ENCODE measurements at places on chromosomes 11 and 22. TPM values are rescaled to one million over a fixed set of nuclear protein-coding genes. Genes with fewer than 3 reads are reported as not detected.
A peak's percentile ranks its signal among the peaks of the same experiment; 100 is the strongest.

DNA sequence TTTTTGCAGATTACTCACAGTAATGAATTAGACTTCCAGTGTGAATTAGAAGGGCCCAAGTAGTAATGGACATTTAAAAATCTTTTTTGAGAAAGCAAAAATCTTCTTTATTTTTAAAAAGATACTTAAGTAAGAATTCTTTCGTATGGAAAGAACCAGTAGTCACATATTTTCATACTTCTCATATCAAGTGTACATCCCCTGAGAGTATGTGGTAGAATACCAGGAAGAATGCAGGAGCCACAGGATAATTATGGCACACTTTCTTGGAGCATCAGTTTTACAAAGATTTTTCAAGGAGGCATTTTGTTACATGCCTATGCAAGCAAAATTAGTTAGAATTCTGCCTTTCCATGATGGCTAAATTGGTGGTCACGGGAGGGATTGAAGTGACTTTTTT lies 28.1 kb downstream of the POLD3 start:
- no peak for DNase-seq

DNA sequence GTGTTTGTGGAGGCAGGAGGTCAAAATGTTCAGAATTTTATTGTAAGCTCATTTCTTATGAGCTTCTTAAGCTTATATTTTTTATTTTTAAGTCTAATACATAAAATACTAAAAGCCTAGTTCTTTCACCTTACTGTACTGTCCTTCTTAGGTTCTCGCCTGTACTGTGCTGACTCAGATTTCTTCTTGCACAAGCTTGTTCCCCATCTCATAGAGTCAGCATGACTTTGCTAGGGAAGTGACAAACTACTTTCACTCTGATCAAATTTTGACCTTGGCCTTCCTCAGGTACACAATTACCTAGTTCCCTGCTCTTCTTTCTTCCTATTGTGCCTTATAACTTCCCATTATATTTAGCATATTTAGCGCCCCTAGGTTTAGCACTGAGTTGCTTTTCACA lies 81.5 kb downstream of the STK33 start:
- no peak for DNase-seq

Gene OR52E8
- not detected for total RNA-seq

DNA sequence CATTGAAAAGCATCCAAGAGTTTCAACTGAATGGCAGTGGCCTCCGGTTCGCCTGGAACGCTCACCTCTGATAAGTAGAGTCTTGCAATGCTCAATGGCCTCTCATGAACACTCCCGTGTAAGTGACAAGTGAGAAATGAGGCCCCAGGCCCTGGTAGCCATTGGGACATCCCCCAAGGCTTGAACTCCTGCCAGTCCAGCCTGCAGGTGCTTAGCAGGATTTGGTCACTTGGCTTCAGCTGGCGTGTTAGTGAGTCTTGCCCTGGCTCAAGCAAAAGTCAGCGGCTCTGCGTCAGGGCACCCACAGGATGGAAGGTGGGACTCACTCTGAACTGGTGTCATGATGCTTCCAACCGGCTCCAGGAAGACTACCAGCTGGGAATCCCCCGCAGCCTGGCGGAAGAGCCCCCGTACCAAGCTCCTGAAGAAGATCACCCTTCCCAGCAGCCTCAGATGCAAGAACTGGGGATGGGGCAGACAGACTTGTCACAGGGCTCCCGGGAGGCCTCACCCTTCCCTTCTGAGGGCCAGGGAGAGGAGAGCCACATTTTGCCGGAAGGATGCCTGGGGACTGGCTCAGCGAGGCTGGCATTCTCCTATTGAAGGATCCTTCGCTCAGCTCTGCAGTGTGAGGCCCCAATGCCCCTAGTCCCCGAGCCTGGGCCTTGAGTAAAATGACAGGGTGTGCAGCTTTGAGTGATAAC lies 19.3 kb downstream of the MB start:
- no peak for DNase-seq

Gene FXYD2
- total RNA-seq = 0.74 TPM

Gene FHIP1B
- 15.1 TPM for total RNA-seq

Gene ANKK1
- total RNA-seq = not detected

GRCh38 chr22:46150655-46151477 lies 540 bp downstream of the PPARA start:
- peak; percentile 31 for DNase-seq

Gene FAM180B
- total RNA-seq = not detected

DNA sequence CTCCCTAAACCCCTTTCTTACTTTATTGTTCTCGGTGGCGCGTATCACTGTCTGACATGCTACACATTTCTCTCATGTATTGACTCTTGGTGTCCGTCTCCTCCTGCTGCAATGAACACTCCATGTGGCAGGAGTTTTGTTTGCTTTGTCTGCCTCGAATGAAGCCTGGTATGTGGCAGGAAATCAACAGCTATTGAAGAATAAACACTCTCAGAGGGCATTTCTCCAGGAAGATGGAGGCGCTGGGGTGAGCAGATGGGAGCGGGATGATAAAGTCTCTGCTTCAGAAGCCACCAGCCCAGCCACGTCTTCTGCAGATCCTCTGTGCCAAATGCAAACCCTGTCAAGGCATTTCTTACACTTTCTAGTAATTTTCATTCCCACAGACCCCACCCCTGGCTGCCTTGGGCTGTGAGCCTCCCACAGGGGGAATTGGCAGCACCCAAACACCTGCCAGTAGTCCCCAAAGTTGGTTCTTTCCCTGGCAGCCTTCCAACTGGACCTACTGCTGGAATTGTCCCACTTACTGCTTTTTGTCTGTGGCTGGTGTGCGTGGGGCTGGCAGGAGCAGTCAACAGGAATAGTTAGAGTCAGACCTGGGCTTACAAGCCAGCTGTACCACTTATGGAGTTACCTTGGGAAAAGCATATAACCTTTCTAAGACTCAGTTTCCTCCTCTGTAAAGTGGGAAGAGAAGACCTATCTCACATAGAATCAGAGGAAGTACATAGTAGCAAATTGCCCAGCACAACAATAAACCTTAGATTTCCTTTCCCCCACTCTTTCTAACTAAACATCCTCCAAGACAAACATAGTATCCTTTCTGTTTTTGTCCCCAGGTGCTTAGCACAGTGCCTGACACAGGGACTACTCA lies 13.3 kb upstream of the IL10RA start:
- DNase-seq = peak; percentile 50

DNA sequence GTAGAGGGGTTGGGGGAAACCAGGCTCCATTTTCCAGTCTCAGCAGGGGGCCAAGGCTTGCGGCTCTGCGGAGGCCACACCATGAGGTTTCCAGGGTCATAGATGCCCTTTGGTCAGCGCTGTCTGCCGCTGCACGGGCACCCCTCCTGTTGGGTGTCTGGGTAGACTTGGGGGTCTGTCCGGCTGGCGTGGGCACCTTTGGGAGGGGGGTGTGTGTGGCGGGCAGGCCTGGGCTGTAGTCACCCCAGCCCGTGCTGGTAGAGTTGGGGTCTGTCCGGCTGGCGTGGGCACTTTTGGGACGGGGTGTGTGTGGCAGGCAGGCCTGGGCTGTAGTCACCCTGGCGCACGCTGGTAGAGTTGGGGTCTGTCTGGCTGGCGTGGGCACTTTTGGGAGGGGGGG lies 18.6 kb downstream of the LSP1 start:
- no peak for DNase-seq

DNA sequence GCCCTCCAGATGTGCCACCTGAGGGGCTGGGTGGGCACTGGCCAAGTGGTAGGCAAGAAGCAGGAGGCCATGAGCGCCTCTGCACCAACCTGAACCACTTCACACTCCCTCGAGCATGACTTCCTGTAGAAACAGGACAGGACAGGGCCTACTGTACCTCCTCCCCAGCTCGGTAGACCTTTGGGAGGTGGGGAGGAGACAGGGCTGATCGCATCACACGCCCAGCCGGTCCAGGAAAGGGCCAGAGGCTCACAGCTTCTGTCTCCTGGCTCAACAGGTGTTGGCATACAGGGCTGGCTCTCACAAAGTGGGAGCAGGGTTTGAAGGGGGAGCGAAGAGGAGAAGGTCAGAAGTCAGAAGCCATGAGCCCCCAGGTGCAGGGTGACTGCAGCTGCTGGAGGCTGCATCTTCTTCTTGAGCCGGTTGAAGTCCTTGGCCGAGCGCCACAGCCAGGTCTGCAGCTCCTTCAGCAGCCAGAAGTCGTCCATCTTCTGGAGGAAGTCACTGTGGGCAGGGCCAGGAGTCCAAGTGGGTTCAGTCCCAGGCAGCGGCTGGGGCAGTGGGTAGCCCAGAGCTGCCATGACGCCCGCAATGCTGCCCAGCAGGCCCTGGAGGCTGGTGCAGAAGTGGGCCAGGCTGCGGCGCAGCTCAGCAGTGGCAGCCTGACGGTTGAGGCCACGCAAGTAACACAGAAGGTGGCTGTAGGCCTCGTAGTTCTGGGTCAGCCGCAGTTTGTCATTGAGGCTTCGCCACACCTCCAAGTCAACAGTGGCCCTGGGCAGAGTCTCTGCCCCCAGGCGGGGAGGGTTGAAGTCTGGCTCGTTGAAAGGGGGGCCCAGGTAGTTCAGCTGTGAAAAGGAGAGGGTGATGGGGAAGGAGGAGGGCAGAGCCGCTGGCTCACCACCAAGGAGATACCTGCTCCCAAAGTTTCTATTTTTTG lies 8.3 kb downstream of the CLCF1 start:
- no peak for DNase-seq

- no peak for DNase-seq
Measured at GRCh38 chr11:72975778-72976521, 161.7 kb downstream of the ATG16L2 start.

DNA sequence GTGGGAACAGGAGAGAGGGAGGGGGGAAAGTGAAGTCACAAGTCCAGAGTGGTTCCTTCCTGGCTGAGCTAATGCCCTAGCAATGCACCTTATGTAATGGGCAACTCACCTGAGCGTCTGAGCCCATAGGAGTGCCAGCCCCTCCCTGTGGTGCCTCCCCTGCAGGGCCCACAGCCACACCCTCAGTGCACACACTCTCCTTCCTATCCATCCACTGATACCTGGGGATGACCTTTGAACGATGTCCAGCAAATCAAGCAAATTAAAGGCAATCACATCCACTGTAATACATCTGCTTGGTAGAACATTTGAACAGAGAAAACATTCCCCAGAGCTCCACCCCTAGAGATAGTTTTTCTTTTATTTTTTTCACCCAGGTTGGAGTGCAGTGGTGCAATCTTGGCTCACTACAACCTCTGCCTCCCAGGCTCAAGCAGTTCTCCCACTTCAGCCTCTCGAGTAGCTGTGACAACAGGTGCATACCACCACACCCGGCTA lies 19.6 kb upstream of the MICAL2 start:
- no peak for DNase-seq

DNA sequence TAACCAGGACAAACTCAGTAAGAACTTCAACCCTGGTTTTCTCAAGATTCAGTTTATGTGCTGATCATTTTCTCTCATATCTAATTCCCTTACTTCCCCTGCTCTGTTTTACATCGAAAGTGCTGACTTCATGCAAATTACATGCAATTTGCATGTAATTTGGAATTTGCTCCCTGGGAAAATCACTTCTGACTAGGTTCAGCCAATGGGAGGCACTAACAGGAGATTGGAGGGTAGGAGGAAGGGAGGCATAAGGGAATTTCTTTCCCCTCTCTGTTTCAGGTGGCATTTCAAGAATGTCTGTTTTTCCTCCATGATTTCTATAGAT lies 363.3 kb upstream of the CCDC90B start:
- DNase-seq = no peak

GRCh38 chr11:19253153-19253745 lies 12.5 kb upstream of the E2F8 start:
- DNase-seq = peak; percentile 43

Gene MCHR1
- not detected for total RNA-seq

DNA sequence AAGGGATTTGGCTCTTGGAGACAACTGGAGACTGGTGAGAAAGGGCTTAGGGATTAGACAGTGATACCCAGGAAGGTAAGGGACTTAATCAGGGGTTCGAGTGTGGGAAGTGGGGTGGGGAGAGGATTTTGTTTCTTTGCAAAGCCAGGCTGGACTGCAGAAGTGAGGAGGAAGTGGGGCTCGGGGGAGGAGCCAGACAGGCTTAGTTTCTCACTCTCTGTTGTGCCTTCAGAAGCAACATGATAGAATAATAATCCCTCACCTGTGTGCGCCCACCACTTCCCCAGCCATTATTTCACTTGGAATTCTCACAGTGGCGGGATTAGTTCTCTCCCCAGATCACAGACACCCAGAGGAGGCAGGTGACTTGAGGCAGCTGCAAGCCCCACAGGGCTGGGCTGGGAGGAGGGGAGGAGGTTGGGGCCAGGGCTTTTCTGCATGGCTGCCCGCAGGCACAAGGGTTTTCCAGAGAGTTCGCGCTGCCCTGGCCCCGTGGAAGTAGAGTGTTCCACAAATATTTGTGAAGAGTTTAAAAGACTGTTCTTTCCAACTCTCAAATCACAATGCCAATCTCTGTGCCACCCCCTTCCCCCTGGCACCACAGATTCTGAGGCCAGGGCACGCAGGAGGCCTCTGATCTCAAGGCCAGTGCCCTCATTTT lies 4.0 kb upstream of the SEC14L2 start:
- no peak for DNase-seq

DNA sequence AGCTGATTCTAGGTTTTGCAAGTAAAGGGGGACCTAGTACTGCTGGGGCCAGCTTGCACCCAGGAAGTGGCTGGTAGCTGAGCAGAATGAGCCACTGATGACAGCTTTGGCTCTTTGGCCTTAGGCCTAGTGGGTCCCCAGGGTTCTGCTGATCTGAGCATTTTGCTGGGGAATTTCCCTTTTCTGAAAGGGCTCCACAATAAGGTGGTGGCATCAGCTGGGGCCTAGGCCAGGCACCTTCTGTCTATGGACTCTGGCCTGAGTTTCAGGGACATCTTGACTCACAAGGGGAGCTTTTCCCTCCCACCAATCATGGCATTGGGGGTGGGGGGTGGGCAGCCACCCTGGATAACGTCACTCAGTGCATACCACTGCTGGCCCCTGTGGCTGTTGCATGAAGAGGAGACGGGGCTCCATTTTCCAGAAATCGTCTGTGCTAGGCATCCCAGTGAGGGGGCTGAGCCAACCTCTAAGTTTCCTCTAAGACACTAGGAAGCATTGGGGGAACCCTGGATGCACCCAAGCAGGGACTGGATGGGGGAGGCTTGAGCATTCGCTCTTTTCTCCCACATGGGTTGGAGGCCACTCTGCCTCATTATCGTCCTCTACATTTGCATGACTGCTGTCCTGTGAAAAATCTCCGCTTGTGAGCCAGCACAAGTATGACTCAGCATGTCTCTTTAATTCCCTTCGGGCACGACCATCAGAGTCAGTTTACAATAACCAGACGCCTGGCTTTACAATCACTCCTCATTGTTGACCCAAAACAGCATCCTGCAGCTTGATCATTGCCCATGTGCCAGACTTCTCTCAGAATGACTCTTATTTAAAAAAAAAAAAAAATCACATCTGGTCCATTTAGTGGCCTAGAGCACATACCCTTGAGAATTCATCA lies 145.0 kb upstream of the THY1 start:
- DNase-seq = peak; percentile 20

Gene DERL3
- total RNA-seq = 1.3 TPM

- DNase-seq = peak; percentile 34
Measured at GRCh38 chr11:68312780-68313573, 586 bp downstream of the LRP5 start.

Gene HBB
- not detected for total RNA-seq

Gene SLC5A1
- not detected for total RNA-seq

DNA sequence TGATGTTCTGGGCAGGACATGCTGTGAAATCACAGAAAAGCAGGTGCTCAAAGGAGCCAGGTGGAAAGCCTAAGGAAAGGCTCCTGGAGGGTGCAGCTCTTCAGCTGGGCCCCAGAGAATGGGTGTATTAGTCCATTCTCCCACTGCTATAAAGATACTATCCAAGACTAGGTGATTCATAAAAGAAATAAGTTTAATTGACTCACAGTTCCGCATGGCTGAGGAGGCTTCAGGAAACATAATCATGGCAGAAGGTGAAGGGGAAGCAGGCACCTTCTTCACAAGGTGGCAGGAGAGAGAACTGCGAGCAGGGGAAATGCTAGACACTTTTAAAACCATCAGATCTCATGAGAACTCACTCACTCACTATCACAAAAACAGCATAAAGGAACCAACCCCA lies 43.1 kb upstream of the DEUP1 start:
- DNase-seq = no peak

Gene OR5AK2
- not detected for total RNA-seq

All from dermis blood vessel endothelial cell (primary cell).